ENCODE measurements at places on chromosomes 6 and 20.

DNA sequence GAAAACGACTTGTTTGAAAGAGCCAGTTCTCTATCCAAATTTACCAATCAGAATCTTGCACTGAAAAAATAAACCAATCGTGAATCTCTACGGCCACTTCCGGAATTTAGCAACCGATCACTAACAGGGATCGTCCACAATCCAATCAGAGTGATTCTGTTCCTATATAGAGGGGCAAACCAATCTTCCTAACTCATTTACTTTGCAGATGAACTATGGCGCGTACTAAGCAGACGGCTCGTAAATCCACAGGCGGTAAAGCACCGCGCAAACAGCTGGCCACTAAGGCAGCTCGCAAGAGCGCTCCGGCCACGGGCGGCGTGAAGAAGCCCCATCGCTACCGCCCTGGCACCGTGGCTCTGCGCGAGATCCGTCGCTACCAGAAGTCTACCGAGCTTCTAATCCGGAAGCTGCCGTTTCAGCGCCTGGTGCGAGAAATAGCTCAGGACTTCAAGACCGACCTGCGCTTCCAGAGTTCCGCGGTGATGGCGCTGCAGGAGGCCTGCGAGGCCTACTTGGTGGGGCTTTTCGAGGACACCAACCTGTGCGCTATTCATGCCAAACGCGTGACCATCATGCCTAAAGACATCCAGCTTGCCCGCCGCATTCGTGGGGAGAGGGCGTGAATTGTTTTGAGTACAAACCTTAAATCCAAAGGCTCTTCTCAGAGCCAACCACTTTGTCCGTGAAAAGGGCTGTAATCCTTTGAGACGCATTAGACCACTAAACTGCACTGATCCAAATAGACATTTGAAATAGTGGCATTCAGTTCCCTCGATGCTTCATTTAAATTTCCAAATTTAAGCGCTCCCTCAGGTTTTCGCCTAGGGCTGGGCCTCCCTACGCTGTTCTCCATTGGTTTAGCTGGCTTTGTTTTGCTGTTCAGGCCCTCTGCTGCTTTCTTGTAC lies 138.0 kb downstream of the HFE start:
- DNase-seq: no peak

DNA sequence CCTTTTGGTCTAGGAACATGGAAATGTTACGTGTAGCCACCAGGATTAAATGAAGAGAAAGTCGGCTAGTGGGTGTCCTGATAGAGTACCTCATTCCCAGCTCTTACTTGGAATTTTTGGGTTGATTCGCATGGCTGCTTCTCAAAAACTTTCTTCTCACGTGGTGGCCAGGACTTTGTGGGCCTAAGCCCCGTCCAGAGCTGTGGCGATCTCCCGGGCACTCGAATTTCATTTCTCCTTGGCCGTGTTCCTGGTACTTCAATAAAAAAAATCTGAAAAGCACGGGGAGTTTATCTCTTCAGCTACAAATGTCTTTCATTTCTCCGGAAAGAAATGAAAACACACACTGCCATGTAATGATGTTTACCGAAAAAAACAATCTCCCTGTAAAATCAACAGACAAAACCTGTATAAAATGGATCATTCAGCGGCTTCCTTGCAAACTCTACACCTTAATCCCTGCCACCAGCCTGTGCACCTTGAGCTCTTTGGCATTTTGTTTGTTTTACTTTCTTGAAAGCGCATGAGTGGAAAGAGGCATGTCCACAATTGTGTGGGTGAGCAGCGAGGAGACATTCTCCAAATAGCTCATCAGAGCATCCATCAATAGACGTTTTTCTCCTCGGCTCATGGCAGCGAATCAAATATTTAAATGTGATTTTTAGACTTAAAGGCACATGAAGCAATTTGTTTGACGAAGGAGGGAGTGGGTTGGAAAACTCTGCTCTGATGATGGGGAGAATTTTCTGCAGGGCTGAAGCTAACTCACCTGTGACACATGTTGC lies 173.1 kb downstream of the TFAP2C start:
- DNase-seq: no peak

DNA sequence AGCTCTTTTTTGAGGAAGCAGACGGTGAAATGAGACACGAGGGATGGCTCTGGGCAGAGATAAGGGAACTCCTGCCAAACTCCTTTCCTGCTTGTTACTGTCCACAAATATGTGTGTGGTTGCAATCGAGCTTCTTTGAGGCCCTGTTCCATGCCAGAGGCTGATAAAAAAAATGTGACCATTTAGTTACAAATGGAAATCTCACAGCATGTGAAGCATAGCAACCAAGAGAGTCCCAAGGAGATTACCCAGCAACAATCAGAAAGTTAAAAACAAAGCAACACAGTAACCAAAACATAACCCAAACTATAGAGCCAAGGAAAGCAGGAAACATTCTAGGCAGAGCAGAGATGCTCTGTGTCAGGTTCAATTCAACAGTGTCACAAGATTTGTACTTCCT lies 35.4 kb upstream of the HMGN3 start:
- no peak for DNase-seq

GRCh38 chr20:41138475-41139226 lies 1.3 kb downstream of the PLCG1 start:
- DNase-seq: no peak

GRCh38 chr20:22495172-22495571 lies 89.2 kb downstream of the FOXA2 start:
- no peak for DNase-seq

DNA sequence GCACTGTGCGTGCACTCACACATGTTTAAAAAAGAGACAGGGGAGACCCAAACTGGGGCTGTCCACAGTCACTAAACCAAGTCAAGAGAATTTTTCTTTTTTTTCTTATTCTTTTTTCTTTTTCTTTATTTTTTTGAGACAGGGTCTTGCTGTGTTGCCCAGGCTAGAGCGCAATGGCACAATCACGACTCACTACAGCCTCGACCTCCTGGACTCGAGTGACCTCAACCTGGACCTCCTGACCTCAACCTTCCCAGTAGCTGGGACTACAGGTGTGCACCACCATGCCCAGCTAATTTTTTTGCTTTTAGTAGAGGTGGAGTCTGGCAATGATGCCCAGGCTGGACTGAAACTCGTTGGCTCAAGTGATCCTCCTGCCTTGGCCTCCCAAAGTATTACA lies 89.4 kb upstream of the NFATC2 start:
- no peak for DNase-seq

DNA sequence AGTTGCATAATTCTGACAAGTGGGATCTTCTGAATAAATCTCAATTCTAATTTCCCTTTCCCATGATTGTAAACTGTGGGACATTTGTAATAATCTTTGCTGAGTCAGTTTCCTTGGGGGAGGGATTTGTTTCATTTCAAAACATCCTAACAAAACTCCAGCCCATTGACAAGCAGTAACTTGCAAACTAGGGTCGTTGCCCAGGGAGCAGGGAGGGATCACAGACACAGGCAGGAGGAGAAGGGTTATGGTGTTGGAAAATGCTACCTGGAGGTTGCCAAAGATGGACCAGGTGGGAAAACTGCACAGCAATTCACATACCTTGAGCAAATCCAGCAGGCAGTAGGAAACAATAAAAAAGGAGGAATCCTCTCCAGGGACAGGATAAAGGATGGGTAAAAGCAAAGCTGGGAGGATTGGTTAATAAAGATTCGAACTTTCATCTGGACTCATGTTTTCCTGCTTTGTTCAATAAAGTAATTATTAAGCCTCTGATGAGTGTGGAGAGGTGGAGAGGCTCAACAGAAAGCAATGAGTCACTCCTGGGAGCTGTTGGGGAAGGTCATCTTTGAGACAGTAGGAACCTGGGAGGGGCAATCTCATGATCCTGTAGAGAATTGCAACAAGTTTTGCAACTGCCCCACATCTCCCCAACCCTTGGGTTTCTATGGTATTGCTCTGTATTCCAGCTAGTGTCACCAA lies 87.3 kb upstream of the AKIRIN2 start:
- DNase-seq: no peak

- no peak for DNase-seq
These were observed 149.5 kb downstream of the TMEM200A start for GRCh38 chr6:130515306-130515705.

GRCh38 chr6:14644381-14644780 lies 526.8 kb downstream of the CD83 start:
- no peak for DNase-seq

DNA sequence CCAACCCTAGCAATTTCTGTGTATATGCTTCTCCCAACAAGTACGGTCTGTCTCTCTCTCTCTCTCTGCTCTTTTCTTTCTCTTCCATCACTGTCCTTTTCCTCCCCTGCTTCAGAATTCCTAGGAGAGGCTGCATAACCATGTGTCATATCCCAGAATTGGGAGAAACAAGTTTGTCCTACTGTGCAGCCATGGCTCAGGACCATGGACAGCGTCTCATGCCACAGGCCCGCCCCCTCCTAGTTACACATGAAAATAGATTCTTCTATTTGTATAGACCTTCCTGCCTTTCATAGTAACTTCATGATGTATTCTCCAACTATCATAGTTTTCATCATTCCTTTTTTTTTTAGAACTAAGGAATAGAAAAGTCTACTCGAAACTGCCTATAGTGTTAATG lies 98.0 kb downstream of the FNDC1 start:
- DNase-seq: no peak

- no peak for DNase-seq
These were observed 681.8 kb downstream of the PTPRT start for GRCh38 chr20:42507874-42508273.
